ENCODE measurements at places on chromosomes 3 and 15.

DNA sequence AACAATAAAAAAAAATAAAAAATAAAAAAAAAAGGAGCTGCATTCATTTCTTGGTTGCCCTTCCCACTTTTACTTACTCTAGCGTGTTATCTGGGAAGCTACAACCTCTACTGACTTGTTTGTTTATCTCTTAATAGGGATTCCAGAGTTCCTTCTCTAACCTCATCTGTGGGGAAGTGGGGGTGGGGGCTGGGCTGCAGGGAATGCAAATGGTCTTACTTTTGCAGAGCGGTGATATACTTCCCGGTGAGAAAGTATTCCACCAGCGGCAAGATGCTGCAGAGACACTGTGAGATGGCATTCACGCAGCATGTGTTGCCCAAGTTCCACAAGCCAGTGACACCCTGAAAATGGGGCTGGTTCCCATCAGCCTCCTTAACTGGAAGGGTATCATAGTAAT is 2.1 kb downstream of the USP50 start:
- DNase-seq: no peak

DNA sequence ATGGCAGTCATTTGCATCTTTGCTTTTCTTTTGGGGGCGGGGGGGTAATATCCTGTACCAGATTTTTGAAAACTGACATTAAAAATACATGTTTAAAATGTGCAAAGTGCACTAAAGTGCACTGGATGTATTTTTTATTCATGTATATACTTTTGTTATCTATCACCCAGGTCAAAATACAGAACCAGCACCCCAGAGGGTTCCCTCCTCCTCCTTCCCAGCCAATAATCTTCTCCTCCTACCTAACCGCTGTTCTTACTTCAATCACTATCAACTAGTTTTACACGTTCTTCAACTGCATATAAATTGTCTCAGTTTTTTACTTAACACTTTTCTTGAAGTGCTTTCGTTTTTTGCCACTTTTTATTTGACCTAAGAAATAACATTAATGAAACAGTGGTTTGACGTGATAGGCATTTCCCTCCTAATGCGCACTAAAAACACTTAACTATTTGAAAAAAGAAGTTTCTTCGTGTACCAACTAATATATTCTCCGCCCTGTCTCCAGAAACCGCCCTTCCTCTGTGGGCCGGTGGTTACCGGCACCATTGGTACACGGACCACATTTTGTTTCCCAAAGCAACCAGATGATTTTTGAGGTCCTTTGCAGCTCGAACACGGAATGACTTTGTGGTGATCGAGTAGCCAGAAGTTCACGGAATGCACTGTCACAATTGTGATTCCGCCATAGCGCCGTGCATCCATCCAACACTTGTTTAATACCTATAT is 836 bp upstream of the AKAP13 start:
- no peak for DNase-seq

- no peak for DNase-seq
Measured at GRCh38 chr3:37991109-37991508, 523 bp downstream of the VILL start.

GRCh38 chr15:48681353-48681752 is 35.8 kb upstream of the FBN1 start:
- DNase-seq: no peak

- DNase-seq: no peak
Measured at GRCh38 chr3:141272906-141273662, 41.5 kb downstream of the PXYLP1 start.

DNA sequence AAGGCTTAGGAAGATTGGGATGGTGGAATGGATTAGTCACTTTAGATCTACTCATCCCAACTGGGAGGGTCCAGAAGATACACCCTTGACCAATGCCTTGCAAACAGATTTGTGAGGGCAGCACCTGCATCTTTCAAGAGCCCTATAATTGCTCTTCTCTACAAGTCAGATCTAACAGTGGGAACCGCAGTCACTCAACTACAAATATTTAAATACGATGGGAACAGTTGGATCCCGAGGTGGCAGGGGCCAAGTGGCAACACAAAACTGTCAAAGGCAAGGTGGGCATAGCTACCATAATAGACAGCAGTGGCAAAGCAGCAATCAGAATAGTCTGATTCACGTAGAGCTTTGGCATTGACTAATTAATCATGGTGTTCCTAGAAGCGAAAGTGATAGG is 152.0 kb downstream of the TBC1D5 start:
- DNase-seq: no peak

DNA sequence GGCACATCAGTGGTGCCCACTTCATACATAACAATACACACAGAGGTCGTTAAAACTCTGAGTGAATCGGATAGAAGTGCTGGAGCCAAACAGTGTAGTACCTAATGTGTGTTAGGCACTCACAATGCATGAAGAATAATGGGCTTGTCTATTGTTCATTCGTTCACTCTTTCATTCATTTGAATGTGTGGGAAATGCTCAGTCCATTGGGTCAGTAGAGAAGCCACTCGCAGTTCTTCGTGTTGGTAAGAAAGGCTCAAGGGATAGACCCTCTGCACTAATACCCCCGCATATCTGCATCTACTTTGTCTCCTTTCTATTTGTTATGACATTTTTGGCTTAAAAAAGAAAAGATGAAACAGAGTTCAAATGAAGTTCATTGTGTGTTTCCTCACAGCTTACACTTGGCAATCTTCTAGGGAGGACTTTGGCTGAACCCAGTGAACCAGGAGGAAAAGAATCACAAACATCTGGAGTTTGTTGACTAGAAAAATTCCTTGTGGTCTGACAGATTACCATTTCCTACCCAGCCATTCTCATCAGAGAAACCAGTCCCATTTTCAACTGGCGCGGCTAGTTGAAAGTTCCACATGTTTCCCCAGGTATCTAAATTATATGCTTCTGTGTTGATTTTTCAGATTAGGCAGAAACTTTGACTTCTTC is 32.8 kb upstream of the MFSD1 start:
- no peak for DNase-seq

DNA sequence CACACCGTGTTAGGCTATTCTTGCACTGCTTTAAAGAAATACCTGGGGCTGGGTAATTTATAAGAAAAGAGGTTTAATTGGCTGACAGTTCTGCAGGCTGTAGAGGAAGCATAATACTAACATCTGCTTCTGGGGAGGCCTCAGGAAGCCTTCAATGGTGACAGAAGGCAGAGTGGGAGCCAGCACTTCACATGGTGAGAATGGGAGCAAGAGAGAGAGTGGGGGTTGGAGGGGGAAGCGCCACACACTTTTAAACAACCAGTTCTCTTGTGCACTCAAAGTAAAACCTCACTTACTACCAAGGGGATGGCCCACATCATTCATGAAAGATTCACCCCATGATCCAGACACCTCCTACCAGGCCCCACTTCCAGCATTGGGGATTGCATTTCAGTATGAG is 181.1 kb downstream of the APBA2 start:
- no peak for DNase-seq

- no peak for DNase-seq
Measured at GRCh38 chr15:89810837-89811236, 3.8 kb downstream of the ANPEP start.

DNA sequence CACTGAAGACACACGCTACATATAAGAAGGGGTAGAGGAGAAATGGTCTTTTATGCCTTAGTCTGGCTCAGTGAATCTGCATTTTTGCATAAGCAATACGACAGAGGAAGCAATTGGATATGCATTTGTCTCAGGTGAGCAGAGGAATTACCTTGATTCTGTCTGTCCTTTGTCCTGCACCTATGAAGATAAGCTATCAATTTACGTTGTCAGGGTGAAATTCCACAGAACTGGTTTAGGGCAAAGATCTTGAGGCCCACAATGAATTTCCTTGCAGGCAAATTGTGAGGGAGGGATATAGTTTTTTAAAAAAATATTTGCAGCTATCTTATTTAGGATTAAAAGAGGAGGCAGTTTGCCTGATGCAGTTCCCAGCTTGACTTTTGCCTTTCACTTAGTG is 31.6 kb upstream of the MASP1 start:
- DNase-seq: no peak

- no peak for DNase-seq
Measured at GRCh38 chr3:178454726-178455125, 81.5 kb upstream of the KCNMB2 start.

- no peak for DNase-seq
Measured at GRCh38 chr15:93866476-93866875, 364.9 kb upstream of the MCTP2 start.

- DNase-seq: no peak
Measured at GRCh38 chr3:111691293-111691909, 96.3 kb upstream of the ZBED2 start.

DNA sequence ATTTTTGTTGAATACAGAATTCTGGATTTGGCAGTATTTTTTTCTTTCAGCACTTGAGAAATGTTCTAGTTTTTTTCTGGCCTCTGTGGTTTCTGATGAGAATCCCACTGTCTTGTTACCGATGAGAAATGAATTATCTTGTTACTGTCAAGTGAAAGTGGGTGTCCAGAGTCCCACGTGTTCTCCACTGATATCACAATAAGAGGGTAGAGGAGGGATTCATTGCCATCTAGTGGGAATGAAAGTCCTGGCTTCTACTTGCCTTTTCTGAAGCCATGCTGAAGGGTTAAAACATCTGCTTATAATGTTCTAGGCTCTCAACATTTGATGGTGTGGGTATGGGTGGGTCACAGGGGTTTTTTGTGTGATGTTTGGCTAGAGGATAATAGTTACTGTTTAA is 66.1 kb downstream of the SEC22A start:
- DNase-seq: no peak

DNA sequence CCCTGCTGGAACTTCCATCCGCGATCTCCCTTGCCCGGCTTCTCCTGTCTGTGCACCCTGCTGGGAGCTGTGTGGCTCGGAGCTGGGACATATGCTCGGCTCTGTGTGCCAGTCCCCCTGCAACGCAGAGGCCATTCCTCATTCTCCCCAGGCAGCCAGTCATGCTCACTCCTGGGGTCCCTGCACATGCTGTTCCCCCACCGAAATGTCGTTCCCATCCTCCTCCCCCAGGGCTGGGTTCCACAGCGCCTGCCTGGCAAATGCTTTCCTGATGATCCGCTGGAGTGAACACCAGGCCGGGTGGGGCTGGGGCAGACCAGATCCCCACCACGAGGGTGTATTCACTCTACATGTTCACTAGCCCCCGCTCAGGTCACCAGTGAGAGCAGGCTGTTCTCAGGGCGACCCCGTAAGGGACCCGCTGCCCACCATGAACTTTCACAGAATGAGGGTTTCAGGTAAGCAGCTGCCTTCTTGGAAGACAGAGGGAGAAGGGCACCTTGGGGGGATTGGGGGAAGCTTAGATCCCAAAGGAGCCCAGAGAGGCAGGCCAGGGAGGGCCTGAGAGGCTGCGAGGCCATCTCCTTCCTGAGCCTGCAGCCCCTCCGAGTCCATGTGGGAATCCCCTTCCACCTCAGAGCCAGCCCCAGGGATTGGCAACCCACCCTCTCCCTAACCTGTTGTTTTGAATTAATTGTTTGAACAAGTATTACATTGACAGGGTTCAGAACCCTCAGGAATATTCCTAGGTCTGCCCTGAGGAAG is 88.7 kb upstream of the IQSEC1 start:
- no peak for DNase-seq
